ENCODE measurements at places on chromosomes 5 and 9.

DNA sequence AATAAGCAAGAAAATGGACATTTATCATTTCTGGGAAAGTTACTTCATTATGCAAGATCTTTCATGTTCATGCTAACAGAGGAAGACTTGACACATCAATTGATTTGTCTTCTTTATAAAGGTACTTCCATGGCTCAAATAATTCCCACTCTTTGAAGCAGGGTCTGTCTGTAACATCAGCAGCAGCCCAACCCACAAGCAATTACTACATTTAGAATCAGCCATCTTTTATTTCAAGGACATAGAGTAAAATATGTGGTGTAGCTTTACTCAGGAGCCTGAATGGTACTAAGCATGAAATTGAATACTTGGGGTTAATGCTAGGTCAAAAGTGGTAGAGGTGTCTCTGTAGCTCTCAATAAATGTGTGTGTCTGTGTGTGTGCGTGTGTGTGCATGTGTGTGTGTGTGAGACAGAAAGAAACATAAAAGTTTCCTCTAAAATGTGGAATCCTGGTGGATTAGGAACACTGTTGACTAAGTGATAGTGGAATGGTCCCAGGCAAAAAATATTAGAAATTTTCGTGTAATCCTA is 581.1 kb downstream of the CAAP1 start:
- no peak for DNase-seq

DNA sequence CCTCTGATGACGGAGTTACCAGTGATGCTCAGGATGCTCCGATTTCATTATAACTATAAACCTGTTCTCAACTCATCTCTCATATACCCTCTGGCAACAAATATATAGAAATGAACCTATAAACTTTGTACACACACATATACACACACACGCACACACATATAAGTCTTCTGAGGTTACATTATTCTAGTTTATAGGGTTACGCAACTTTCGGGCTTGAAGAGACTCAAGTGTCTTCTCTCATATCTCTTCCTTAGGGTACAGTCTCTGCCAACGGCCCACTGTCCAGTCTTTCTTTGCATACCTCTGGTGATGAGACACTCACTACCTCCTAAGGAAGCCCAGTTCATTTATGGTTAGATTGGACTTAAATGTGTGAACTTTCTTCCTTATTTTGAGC is 69.4 kb upstream of the TBC1D2 start:
- no peak for DNase-seq

- no peak for DNase-seq
Observed at GRCh38 chr9:35700942-35701341, 11.2 kb upstream of the TPM2 start.

- DNase-seq = no peak
Observed at GRCh38 chr9:69121155-69122081, 52.7 kb upstream of the TJP2 start.

GRCh38 chr9:109780453-109781033 is 545 bp downstream of the PALM2AKAP2 start:
- no peak for DNase-seq

- DNase-seq = no peak
Observed at GRCh38 chr5:177487975-177488374, 9.4 kb downstream of the PDLIM7 start.

GRCh38 chr5:76838481-76839261 is 11.1 kb upstream of the S100Z start:
- no peak for DNase-seq

DNA sequence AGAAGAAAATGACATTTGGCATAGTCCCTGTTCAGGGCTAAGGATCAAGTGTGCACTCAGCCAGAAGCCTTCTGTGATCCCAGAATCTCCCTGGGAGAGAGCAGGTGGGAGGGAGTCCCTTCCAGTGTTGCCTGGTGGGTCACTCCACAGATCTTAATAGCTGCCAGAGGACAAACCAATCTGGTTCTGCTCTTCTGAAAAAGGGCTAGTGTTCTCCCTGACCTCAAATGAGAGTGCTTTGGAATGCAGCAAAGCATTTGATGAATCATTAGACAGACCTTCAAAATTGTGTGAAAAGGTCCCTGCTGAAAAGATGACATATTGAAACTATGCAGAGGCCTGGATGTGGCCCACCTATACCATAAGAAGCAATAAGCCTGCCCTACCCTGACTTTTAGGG is 339.7 kb downstream of the TMEM232 start:
- DNase-seq = no peak

GRCh38 chr5:173229966-173230689 is 4.9 kb downstream of the NKX2-5 start:
- no peak for DNase-seq

DNA sequence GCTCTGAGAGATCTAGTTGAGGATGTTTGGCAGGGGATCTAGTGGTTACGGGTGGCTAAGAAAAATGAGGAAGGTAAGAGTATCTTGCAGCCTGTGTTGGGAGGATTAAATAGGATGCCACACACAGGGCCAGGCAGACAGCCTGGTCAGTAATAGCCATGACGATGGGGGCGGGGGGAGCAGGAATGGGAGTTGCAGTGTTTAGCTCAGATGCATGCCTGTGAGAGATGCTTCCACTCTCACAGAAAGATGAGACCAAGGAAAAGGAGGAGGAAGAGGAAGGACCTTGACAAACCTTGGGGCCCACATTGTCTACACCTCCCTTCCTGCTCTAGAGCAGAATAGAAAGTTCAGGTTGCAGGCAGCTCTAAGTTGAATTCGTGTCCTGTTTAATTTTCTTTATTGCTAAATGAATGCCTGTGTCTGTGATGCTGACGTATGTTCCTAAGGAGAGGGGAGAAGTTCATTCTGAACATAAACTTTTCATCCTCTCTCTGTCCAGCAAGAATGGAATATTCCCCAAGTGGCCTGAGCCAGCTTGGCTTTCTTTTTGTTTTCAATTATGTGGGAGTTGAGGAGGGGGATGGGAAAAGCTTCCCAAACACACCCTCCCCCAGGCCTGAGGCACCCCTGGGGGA is 28.7 kb downstream of the TGFBI start:
- DNase-seq = no peak

DNA sequence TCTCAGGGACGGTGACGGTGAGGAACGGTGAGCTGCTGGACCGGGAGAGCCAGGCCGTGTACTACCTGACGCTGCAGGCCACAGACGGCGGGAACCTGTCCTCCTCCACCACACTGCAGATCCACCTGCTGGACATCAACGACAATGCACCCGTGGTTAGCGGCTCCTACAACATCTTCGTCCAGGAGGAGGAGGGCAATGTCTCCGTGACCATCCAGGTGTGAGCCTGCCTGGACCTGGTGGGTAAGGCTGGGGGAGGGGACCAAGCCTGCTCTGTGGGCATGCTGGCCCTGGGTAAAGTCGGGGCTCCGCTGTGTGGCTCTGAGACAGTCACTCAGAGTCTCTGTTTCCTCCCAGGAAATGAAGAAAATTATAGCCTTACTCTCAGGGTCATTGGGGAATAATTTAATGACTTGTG is 29.3 kb downstream of the CDHR2 start:
- no peak for DNase-seq

GRCh38 chr5:123783421-123783820 is 271.4 kb downstream of the CSNK1G3 start:
- no peak for DNase-seq

DNA sequence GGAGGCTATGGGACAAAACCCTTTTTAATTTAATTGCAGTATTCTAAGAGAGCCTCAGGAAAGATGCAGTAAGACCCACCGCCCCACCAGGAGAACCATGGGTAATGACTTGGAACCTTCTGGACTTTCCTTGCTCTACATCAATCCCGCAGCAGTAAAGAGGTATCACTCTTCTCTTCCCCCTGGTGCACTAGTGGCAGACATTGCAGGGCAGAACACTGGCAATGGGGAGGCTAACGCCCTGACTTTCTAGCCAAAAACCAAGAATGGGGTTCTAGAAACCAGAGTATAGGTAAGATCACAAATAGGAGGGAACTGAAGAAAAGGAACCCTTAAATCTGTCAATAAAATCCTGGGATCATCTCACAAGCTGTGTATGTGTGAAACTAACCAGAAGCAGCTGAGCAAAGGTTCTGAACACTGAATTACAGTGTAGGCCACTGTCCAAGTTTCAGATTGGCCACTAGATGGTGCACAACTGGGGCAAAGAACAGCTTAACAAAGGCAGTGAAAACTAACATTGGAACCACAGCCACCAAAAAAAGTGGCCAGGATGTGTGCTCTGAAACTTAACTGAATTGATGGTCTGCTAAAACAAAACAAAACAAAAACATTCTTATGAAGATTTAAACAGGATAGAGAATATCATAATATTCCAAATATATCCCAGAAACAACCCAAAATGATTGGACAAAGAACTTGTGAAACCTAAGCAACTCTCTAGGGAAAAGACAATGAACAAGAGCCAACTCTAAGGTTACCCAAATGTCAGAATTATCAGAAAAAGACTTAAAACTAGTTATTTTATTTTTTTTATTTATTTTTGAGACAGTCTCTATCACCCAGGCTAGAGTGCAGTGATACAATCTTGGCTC is 6.6 kb upstream of the FAM151B start:
- no peak for DNase-seq

- no peak for DNase-seq
Observed at GRCh38 chr9:124721109-124721906, 49.8 kb downstream of the NR6A1 start.

DNA sequence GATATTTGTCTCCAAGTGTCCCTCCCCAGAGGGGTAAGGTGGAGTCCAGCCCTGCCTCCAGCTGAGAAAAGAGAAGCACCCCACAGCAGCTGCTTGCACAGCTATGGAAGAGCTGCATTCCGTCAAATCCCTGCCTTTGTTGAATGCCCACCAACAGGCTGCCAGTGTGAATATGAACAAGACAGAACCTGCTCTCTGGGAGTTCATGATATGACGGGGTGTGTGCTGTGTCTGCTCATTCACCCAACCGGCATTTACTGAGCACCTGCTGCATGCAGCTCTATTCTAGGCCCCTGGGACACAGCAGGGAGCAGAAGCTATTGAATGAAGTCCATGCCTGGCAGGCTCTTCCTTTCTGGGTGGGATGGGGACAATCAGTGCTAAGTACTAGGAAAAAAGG is 238.8 kb downstream of the GADD45G start:
- no peak for DNase-seq

DNA sequence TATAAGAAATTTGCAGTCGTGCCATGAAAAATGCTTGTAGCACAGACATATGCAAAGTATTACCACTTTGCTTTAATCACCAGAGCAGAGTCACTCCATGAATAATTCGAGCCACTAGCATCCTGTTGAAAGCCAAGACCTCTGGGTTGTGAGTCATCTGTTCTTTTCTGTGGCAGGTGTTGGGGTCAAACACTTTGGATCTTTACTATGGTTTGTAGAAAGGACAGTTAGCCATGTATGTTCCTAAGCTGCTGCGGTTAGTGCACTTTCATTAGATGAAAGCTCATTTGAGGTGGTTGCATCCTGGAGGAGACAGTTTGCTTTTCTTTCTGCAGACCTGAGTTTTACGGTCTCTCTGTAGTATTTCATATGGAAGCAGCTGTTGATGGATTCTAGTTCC is 223.7 kb downstream of the DMRT2 start:
- no peak for DNase-seq

DNA sequence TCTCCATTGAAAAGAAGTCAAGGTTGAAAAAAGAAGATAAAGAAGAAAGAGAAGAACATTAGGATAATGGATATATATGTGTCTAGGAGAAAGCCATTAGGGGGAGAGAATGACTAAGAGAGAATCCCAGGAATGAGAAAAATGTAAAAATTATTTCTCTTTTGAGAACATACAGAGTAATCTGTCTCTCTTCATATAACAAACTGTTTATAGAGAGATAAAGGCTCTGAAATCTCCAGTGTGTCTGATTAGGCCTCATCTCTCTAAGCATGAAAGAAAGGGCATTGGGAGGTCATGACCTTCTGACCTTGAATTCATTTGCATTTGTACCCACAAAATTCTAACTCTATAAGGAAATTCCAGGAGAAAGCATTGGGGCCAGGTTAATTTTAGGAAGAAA is 3.5 kb upstream of the MPDZ start:
- DNase-seq = no peak

GRCh38 chr9:27471366-27471765 is 52.7 kb upstream of the IFNK start:
- DNase-seq = no peak

Measured in activated naive CD4-positive, alpha-beta T cell (primary cell).